NCI-H2171 treated with DMSO at 0.1 percent for 48 hours (cell line): ENCODE measurements at places on chromosomes 16 and 17.

- no peak for DNase-seq
Observed at GRCh38 chr16:17155485-17155884, 315.3 kb downstream of the XYLT1 start.

DNA sequence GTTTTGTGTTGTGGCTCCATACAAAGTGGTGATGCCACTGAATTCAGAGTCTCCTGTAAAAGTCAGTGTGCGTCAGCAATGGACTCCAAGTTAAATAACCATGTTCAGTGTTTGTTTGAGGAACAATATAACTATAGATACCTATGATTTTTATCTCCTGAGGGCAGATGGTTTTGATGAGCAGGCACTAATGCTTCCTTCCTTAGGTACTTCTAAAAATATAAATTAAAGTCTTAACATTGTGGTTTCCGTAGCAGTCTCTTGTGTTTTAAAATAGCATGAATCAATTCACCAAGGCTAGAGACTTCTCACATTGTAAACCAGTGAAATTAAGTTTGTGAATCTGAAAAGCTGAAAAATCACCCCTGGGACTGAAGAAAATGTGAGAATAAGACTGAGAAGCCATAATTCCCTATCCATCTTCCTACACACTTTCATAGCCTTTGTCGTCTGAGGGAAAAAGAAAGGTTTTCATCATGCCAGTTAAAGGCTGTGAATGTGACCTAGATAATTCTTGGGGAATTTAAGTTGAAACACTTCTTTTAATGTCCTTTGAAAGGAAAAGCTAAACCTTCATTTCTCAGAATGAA is 1502.9 kb downstream of the CDH11 start:
- DNase-seq: no peak

- DNase-seq: no peak
Observed at GRCh38 chr17:9696279-9697044, 51.1 kb downstream of the USP43 start.

DNA sequence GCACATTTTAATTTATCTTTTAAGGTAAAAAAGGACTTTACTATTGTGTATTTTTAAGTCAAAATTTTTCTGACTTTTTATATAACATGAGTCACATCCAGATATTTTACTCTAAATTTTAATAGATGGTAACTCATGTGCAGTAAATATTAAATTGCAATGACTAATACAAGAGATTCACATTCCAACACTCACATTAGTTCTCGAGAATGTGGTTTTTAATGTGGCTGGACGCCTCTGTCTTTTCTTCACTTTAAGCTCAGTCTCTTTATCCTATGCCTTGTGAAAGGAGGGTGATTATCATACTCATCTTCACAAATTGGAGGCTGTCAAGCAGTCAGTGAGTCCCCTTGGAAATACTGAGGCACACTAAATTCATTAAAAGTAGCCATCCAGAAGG is 315.6 kb downstream of the HS3ST3B1 start:
- no peak for DNase-seq

GRCh38 chr17:19747829-19748806 is at the start of gene ALDH3A1:
Gene ALDH3A1 (minus strand): TSS chr17:19748298. CDS start chr17:19745129, 3,169 bp downstream.
- peak; percentile 62 for DNase-seq

GRCh38 chr16:3000540-3000939 is 12.2 kb upstream of the CLDN9 start:
- DNase-seq: no peak

DNA sequence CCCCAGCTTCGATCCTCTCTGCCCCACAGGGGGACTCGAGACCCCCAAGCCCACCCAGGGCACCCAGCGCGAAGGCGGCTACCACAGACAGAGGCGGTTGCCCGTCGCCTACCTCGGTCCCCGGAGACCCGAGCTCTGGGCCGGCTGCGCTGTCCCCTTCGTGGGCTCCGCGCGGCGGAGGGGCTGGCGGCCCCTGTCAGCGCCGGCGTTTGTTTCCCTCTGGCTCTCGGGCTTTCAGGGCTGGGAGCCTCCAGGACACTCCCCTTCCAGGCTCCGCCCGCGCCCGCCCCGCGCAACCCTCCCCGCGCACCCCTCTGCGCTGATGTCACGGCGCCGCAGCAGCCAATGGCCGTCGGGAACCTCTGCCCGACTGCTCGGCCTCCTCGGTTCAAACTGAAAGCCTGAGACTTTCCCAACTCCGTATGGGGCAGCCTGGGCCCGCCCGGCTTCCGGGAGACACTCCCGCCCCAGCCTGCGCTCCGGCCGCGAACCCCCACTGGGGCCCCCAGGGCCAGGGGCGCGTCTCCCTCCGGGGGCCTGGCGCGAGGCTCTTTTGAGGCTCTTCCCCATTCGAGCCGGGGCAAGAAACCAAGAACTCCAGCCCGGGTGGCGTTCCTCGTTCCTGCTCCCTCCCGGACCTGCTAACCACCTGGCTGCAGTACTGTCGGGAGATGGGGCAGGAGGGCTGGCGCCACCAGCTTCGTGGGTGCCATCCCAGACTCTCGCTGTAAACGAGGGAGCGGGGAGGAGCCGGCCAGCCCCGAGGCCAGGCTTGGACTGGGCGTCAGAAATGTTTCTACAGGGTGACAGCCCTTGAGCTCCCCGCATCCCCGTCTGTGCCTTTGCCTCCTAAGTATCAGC is at the start of gene CDC42EP4:
Gene CDC42EP4 (minus strand): TSS at position 221 of the 861 bp plus-strand sequence. CDS start 25,501 bp downstream, outside the sequence.
- peak; percentile 85 for DNase-seq

DNA sequence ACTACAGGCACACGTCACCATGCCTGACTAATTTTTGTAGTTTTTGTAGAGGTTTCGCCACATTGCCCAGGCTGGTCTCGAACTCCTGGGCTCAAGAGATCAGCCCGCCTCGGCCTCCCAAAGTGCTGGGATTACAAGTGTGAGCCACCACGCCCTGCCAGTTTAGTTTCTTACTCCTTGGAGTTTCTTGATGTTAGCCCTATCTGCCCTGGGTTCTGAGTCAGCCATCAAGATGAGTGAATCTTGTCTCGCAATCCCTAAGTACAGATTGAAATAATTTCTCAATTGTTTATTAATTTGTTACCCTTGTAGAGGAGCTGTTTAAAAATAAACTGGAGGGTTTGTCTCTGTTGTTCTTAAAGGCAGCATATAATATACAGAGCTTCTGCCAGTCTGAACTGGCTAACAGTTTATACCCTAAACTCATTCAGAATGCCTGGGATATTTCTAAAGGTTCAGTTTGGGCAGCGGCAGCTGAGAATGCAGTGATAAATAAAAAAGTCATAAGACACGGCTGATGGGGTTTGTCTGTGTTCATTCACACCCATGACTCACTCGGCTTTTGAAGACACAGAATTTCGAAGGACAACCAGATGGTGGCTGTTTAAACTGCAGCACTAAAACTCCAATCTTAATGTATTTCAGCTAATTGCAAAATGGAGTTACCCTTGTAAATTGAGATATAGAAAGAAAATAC is 39.6 kb downstream of the GPRC5B start:
- peak; percentile 73 for DNase-seq

DNA sequence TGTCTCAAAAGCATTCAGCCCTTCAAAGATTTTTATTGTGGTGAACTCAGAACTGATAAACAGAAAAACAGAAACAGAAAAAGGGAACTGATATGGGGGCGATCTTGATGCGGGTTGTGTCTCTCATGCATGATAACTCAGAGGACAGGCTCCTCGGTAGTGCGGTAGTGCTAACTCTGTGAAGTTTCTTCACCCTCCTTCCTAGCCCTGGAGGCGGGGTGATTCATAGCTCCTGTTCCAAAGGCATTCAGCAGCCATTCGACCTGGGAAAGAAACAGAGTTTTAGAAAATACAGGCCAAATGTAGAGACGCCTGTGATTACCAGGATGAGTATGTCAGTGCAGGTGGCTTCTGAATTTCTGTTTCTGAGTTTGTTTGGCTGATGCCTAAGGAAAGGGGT is 5.5 kb upstream of the MAF start:
- DNase-seq: no peak

- DNase-seq: no peak
Observed at GRCh38 chr16:58415003-58415402, 22.7 kb downstream of the GINS3 start.

DNA sequence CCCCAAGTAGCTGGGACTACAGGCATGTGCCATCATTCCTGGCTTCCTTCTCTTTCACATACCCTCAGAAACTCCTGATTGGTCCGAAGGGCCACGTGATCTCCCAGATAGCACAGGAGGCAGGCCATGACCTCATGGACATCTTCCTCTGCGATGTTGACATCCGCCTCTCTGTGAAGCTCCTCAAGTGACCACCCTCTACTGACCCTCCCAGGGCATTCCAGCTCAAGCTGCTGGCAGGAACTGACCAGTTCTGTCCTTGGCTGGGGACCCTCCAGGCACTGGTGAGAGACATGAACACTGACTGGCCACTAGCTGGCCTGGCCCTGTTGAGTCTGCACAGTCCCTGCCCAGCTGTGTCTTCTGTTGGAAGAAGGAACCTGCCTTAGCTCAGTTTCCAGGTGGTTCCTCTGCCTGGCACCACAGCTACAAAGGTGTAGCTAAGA is 5.6 kb downstream of the ERAL1 start:
- no peak for DNase-seq
